ENCODE measurements at places on chromosomes 3 and 15.

DNA sequence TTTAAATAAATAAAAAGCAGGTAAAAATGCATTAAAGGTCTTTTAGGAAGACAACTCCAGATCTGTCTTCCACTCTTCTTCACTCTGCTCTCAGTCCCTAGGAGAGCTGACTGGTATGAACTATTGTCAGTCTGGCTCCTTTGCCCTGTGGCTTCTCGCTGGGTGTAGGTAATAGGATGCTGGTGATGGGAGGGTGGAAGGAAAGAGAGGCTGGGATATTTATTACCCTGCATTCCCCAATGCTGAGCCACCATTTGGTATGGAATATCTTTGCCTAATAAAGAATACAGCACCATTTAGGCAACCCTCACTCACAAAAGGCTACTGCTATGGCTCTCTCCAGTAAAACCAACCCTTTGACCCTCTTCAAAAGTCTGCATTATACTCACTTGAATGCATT, 326.9 kb downstream of the CNTN3 start:
- DNase-seq: no peak

- no peak for DNase-seq
Measured at GRCh38 chr15:59968314-59968713, 35.8 kb upstream of the FOXB1 start.

DNA sequence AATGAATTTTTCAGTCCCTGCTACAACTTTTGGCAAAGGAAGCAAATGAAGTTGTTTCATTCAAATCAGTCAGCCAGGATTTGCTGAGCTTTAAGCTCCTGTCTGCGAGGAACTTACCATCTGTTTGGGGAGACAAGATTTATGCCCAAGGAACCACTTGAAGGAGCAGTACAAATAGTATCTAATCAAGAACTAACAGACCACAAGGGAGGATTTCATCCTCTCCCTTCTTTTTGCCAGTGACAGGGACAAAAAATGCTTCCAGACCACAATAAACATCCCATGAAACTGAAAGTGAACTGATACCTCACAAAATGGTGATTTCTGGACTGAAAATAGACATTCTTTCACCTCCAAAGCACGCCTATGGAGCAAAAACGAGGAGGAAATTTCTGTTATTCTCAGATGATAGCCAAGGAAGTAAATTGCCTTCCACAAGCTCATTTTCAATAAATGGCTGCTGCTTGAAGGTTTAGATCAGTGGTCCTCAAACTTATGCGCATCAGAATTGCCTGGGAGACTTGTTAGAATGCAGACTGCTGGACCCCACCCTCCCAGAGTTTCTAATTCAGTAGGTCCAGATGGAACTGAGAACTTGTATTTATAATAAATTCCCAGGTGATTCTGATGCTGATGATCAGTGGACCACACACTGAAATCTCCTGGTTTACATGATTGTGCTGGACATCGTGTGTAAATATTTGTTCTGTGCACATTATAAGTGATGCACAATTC, 202.4 kb upstream of the GADL1 start:
- DNase-seq: no peak

- no peak for DNase-seq
Measured at GRCh38 chr3:99918715-99919114, 101.1 kb downstream of the CMSS1 start.

- DNase-seq: no peak
Measured at GRCh38 chr3:13111873-13112520, 38.8 kb upstream of the IQSEC1 start.

DNA sequence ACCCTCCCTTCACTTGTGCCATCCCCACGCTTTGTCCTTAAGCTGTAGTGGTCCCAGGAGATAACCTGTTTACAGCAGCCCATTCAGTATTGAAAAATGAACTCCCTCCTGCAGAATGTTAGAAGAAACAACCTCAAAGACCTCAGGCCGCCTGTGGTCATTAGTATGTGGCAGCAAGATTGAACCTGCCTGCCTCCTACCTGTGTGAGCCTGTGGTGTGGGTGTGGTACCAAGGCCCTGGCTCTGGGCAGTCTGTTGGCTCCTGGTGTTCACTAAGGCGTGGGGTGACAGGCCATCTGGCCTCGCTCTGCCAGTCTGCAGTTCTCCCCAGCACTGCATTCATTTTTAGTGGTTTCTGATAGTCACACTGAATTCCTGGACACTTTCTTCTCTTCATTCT, 21.0 kb downstream of the LSM3 start:
- no peak for DNase-seq

DNA sequence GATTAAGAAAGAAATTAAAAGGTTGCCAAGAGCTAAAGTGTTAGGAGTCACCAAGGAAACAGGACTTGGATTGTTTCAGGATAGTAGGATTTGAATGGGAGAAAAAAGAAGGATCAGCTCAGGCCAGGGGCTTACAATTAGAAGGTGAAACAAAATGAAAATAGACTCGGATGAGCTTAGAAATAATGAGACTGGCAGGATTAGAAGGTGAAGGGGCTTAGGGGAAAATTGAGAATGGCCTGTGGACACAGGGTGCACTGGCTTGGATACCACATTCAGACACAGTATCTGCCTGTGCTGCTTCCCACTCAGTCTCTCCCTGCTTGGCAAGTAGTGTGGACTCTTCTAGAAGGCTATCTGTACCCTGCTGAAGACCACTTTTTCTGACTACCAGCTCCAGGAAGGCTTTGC, 206.1 kb upstream of the ATP10A start:
- no peak for DNase-seq

GRCh38 chr3:180420016-180420415, 181.9 kb upstream of the TTC14 start:
- DNase-seq: no peak

- DNase-seq: no peak
Measured at GRCh38 chr15:80550908-80551260, 144.2 kb upstream of the ABHD17C start.

Measured in fibroblast of skin of left biceps (primary cell).